ENCODE measurements at places on chromosomes 7 and 10.

DNA sequence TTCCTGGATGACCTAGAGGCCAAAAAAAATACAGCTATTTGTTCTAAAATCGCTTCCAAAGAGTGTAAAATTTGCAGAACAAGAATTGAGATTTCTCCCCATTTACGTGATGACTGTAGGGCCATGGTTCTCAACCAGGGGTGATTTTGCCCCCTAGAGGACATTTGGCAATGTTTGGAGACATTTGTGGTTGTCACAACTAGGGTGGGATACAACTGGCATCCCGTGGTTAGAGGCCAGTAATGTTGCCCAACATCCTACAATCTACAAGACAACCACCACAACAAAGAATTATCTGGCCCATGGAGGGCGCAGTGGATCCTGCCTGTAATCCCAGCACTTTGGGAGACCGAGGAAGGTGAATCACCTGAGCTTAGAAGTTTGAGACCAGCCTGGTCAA, 22.8 kb upstream of the MALSU1 start:
- no peak for DNase-seq

GRCh38 chr10:34288634-34289033, 526.5 kb downstream of the PARD3 start:
- DNase-seq = no peak

DNA sequence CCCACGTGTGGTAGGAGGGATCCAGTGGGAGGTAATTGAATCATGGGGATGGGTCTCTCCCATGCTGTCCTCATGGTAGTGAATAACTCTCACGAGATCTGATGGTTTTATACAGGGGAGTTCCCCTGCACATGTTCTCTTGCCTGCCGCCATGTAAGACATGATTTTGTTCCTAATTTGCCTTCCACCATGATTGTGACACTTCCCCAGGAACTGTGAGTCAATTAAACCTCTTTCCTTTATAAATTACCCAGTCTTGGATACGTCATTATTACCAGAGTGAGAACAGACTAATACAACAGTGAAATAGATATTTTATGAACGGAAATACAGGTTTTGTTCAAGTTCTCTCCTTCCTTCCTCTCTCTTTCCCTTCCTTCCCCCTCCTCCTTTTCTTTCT, 15.8 kb downstream of the CALD1 start:
- no peak for DNase-seq

DNA sequence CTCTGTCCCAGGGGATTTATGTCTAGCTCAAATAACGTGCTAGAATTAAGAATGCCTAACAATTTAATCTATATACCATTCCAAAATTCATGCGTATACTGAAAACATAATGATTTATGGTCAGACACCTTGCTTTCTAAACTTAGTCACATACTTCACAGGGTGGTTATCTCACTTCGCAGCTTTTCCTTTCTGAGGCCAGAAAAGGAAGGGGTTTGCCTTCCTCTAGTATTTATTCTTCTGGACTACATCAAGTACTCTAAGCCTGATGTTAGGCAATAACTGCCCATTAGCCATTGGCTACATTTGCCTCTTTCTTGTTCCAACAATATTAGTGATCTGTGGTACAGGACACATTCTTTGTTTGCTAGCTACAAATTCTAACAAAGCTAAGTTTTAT, 72.6 kb upstream of the FHIP2A start:
- no peak for DNase-seq

DNA sequence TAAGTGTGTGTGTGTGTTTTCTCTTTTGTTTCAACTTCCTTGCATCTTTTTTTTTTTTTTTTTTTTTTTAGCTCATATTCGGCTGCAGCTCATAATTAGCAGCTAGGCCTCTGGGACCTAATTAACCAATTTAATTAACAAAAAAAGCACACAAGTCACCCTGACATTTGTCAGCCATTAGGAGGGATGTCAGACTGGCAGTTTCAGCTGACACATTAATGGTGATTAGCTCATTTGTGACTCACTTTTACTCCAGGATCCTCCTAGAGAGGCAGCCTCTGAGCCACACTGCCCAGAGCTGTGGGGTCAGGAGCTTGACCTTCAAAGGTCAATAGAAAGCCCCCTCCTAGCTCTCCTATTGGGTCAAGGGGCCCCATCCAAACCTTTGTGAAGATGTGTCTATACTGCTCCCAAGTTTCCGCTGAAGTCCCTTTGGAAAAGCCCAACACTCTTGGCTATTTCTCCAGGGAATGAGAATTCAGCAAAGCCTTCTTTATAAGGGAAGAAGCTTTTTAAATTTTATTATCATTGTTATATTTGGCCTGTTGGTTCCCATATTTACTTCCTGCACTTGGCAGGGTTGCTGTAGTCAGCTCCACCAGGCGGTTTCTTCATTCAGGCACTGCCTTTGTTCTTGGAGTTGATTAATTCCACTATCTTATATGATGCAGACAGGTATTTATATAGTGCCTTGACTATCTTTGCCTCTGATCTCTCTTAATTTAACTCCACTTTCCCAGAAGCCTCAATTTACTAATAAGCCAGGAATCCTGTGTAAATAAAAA, 109.5 kb upstream of the HABP2 start:
- no peak for DNase-seq

- DNase-seq = no peak
Observed at GRCh38 chr10:124722798-124723783, 21.1 kb downstream of the FAM53B start.

DNA sequence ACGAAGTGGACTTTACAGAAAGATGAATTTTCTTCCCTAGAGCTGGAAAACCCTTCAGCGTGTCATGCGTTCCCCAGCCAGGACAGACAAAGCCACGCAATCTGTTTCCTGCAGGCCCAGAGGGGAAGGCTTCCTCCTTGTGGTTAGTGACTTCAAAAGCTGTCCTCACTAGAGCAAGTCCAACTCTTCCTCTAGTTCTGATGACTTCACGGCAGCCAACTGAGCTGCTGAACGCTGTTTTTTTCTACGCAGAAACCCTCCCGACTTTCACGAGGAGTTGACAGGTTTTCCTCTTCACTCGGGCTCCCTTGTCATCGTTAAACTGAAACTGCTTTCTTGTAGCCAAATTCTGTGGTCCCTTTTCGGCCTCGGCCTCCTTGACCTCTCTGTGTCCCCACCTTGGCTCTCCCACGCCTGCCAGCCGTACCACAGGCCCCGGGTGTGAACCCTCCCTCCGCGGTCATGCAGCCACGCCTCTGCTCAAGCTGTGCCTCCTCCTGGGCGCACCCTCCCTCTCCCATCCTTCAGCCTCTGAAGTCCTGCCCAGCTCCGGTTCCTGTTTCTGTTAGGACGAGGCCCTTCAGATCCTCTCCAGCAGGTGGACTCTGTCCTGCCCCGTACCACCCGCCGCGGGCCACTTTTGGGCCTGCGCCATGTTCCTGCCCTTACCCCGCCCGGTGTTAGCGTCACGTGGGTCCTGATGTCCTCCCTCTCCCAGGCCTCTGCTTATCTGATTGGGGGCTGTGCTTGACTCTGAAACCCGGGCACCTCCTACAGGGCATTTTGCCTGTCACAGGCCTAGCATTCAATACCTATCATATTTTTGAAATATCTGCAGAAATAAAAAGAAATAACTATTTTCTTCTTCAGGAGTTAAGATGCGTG, 39.3 kb downstream of the CUX1 start:
- peak; percentile 44 for DNase-seq

- DNase-seq = no peak
Observed at GRCh38 chr10:23343591-23344240, 881 bp downstream of the C10orf67 start.

DNA sequence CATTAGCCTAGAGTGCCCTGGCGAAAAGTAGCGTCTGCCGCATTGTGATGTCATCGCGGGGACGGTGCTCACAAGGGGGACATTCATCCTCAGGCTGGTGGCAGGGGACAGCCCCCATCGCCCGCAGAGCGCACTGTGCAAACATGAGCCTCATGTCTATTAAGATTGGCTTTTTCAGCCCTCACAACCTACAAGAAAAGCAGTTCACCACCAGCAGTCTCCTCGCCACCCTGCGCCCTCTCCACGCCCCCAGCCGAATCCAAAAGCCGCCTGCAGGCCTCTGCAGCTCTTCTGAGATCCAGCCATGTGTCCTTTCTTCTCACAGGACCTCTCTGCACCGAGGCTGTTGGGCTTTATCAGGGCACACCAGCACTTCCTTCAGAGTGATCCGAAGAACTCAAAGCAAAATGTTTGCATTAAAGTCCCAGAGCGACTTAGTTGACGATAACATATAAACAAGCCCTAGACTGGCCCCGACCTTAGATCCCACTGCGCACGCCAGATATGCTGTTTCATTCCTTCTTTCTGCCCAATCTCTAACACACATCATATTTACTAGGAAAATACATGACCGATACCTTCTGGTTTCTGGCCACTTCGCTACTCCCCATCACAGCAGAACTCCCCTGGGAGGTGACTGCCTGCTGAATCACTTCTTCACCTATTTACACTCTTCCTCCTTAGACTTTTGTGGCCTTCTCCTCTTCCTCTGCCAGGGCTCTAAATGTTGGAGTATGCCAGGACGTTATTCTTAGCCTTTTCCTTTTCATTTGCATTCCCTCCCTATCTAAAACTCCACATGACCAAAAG, 206.0 kb upstream of the SH2B2 start:
- DNase-seq = no peak

- no peak for DNase-seq
Observed at GRCh38 chr10:4234661-4235060, 449.7 kb upstream of the KLF6 start.

DNA sequence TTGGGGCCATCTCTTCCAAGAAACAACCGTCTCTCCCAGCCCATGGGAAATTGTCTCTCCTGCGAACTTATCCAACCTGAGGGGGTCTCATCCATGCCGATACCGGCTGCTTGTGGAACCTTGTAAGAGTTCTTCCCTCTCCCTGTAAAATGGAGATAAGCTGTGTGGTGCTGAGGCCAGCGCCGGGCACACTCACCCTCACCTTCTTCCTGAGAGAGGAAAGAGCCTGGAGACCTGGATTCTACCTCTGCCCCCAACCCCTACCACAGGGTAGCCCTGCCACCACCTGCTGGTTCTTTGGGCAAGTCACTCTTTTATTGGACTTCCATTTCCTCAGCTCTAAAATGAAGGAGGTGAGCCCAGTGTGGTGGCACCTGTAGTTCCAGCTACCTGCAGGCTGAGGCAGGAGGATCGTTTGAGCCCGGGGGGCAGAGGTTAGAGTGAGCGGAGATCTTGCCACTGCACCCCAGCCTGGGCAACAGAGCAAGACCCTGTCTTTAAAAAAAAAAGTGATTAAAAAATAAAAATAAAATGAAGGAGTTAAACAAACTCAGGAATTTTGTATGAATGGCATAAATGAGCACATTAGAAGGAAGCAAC, 38.4 kb upstream of the PSAP start:
- no peak for DNase-seq

GRCh38 chr7:49775065-49775948, 1.9 kb downstream of the VWC2 start:
- DNase-seq = no peak

- DNase-seq = no peak
Observed at GRCh38 chr10:297567-297966, 162.3 kb downstream of the ZMYND11 start.

- DNase-seq = no peak
Observed at GRCh38 chr7:92758796-92759431, 77.5 kb downstream of the CDK6 start.

GRCh38 chr7:91892099-91892705, 11.7 kb upstream of the MTERF1 start:
- no peak for DNase-seq

GRCh38 chr10:78520737-78521430, 487.2 kb downstream of the RPS24 start:
- no peak for DNase-seq

GRCh38 chr10:58050575-58050974, 217.1 kb downstream of the IPMK start:
- DNase-seq = no peak

DNA sequence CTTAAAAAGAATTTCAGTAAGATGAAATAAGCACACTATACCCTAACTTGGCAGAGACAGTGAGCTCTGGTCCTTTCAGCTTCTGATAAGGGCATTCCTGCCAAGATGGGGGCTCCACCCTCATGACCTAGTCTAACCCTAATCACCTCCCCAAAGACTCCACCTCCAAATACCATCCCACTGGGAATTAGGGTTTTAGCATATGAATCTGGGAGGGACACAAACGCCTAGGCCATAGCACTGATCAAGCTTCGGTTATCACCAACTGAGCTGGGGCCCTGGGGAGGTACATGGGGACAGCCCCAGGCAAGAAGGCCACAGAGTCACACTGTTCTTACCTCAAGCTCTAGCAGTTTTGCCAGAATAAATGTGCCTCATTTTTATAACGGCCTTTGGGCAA, 31.4 kb downstream of the PALS2 start:
- no peak for DNase-seq

- no peak for DNase-seq
Observed at GRCh38 chr7:155412416-155413253, 45.3 kb upstream of the EN2 start.

DNA sequence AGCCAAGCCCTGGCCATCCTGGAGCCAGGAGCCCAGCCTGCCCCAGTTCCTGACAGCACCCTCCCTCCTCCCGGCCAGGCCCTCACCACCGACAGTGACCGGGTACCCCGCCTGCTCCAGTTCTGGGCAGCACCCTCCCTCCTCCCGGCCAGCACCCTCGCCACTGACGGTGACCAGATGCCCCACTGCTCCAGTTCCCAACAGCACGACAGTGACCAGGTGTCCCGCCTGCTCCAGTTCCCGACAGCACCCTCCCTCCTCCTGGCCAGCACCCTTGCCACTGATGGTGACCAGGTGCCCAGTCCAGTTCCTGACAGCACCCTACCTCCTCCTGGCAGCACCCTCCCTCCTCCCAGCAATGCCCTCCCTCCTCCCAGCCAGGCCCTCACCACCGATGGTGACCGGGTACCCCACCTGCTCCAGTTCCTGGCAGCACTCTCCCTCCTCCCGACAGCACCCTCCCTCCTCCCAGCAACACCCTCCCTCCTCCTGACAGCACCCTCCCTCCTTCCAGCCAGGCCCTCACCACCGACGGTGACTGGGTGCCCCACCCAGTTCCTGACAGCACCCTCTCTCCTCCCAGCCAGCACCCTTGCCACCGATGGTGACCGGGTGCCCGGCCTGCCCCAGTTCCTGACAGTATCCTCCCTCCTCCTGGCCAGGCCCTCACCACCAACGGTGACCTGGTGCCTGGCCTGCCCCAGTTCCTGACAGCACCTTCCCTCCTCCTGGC, 40.3 kb downstream of the VIPR2 start:
- no peak for DNase-seq

DNA sequence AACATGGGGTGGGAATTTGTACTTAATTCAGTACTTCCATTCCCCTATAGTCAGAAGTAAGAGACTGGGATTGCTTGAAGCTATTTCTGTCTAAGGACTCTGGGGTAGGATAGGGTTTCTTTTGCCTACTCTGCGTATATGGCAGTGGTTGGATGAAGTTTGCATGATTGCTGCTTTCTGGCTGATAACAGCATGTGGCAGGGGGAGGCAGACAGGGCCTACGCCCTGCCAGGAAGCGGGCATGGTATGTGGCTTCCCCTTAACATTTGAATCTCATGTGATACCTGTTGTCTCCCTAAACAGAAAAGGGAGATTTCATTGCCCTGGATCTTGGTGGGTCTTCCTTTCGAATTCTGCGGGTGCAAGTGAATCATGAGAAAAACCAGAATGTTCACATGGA, 57.1 kb downstream of the TACR2 start:
- DNase-seq = no peak

- no peak for DNase-seq
Observed at GRCh38 chr10:5650664-5651387, 15.6 kb downstream of the ASB13 start.

GRCh38 chr10:69453795-69454194, 2.5 kb downstream of the TSPAN15 start:
- DNase-seq = no peak
